ENCODE measurements at places on chromosomes 6 and 20.

DNA sequence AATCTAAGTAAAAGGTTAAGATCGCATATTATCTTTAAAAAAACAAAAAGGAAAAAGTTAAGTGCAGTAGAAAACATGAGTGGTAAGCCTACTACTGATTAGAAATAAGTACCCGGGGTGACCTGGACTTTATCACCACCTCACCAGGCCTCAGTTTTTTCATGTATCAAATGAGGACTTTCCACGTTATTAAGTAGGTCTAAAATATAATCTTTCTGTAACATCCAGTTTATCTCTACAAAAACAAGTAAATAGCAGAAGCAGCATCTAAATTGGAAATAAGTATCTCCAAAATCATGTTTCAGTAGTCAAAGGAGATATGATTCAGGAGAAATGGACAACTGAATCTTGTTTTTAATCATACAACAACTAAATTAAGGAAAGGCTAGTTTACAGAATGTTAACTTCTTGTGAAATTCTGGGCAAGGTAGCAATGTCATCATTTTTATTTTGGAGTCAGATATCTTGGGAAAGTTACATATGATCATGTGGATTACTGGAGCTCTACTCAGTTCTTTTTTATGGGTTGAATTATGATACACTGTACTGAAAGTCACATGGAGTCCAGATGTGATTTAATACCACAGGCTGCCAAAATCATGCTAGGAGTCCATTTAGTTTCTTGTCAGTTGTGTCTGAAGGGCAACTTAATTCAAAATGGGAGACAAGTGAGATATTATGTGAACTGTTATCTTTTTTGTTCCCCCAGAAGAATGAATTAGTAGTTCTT, 114.7 kb upstream of the PRL start:
- DNase-seq: no peak

GRCh38 chr20:63937596-63937995, 18.6 kb downstream of the UCKL1 start:
- DNase-seq: no peak

DNA sequence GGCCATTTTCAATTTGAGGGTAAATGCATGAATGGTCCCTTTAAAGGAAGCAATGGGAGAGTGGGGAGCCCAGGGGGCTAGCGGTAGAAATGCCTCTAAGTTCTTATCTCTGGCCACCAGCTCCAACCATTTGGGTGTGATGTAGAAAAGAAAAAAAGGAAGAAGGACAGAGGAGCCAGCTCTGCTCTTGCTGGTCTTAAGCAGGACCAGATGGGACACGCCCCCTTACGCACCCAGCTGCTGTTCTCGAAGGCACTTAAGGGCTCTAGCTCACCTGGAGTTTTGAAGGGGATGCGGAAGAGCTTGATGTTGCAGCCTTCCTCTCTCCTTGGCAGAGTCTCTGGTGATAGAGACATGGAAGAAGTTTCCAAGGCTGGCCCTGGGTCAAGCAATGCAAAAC, 59.5 kb upstream of the RNF144B start:
- no peak for DNase-seq

DNA sequence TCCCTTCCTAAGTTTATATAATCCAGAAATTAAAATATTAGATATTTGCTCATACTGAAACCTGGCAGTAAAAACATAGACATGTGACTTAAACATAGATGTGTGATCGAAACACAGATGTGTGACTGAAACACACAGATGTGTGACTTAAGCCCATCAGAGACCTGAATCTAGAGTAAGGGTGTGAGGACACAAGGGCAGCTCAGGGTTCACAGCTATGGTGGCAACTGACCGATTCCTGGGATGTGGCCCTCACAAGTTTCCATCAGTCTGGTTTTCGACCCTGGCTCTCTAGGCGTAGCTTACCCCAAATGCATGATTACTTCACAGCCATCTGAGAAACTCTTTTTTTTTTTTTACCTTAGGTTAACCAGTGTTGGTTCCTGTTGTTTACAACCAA, 137.0 kb downstream of the NRN1 start:
- no peak for DNase-seq

- DNase-seq: no peak
Measured at GRCh38 chr6:356828-357251, 34.7 kb upstream of the IRF4 start.

DNA sequence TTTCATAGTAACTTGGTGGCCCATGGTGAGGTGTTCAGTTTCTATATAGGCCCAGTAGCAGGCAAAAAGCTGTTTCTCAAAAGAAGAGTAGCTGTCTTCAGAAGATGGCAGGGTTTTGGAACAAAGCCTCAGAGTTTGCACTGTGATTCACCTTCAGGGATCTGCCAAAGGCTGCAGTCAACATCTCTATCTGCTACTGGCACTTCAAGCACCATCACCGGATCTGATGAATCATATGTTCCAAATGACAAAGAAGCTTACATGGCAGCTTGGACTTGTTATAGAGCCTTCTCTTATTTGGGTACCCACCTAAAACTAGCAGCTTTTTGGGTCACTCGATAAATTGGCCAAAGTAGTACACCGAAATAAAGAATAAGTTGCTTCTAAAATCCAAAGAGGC, 39.5 kb downstream of the PKIB start:
- no peak for DNase-seq

DNA sequence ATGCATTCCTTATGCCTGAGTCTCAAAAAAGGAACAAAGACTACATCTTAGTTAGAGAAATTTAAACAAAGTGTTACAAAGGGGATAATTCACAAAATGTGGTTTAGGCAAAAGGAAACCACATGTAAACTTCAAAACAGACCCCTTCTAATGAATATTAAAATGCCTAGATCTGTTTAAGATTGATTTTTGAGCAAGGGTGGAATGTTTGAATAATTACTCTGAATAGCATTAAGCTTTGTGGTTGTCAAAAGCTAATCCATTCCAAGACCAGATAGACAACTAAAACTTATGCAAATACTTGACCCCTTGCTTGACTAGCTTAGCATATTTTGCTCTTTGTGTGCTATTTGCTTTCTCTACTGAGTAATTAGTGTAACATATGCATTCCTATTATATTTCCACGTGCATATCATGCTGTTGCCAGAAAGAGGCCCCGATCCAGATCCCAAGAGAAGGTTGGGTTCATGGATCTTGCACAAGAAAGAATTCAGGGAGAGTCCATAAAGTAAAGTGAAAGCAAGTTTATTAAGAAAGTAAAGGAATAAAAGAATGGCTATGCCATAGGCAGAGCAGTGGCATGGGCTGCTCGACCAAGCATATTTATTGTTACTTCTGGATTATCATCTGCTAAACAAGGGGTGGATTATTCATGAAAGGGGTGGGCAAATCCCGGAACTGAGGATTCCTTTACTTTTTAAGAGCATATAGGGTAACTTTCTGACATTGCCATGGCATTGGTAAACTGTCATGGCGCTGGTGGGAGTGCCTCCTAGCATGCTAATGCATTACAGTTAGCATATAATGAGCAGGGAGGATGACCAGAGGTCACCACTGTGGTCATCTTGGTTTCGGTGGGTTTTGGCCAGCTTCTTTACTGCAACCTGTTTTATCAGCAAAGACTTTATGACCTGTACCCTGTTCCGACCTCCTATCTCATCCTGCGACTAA, 1193.4 kb upstream of the EYS start:
- no peak for DNase-seq

GRCh38 chr6:466564-466963, 75.0 kb downstream of the IRF4 start:
- DNase-seq: no peak

DNA sequence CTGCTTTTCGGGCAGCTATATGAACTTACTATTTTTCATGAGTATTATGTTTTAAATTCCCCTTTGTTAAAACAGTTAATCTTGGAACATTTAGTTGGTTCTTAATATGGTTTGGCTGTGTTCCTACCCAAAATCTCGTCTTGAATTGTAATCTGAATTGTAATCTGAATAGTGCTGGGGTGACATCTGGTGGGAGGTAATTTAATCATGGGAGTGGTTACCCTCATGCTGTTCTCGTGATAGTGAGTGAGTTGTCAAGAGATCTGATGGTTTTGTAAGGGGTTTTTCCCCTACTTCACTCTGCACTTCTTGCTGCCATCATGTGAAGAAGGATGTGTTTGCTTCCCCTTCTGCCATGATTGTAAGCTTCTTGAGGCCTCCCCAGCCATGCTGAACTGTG, 305.4 kb upstream of the MAP3K7 start:
- no peak for DNase-seq

GRCh38 chr6:89975991-89976693, 81.9 kb downstream of the GJA10 start:
- no peak for DNase-seq

DNA sequence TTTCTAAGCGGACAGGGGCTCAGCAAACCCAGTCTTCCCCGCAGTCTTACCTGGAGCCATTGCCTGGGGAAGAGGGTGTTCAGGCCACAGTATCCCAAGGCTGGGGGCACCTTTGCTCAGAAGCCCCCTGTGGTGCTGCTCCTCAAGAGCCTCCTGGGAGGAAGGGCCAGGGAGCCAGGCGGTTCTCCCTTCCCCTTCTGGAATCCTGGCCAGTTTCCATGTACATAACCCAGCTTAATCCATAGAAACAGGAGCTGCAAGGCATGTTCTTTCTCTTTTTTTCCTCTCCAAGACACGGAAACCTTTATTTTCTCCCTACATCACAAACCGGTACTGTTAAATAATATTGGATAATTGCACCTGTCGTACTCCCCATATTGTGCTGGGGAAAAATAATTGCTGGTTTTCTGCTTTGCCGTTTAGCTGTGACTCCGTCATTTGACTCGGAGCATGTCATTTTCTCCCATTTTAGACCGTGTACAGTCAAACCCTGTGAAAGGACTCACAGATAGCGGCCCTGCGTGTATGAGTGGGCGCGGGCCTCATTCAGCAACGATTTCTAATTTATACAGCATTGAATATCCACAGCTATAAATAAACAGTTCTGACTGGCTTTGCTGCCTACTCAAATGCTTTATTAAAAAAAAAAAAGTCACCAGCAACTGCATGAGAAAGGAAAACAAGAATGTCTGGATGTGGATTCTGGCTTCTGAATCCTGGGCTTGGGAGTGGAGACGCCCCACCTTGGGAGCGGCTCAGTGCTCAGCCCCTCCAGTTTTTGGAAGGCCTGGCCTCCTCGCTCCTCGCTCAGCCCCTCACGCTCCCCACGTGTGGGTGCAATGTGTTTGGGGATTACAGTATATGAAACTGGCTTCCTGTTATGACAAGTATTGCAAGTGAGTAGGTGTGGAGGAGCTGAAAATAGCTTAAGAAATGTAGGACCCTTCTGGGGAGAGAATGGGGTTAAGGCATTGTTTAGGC, 67.3 kb downstream of the ADTRP start:
- no peak for DNase-seq

DNA sequence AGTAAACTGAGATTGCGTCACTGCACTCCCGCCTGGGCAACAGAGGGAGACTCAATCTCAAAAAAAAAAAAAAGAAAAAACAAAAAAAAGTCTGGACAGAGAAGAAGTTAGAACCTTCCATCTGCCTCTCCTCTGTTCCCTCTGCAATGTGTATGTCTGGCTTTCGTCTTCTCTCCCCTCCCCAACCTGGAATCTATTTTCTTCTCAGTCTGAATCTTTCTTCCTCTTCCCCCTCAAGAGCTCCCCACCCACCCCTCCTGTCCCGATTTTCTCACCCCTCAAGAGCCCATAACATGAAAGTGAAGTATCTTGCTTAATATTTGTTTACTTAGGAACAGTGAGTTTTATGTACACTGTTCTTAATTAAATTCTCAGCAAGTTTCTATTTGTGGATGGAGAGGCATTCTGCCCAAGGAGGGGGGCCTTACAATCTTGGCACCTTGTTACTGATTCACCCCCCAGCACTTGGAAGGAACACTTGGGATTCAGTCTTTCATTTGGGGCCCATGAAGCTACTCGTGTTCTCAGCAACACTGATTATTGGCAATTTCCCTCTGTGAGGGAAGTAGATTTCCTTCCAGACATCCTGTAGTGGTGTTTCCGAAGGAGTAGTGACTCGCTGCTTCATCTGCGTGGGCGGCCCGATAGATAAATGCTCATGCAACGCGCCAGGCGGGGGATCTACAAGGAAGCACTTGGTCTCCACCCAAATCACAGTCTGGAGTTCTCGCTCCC, 69.3 kb upstream of the SRSF6 start:
- no peak for DNase-seq

GRCh38 chr6:19891451-19891850, 54.3 kb downstream of the ID4 start:
- DNase-seq: no peak

DNA sequence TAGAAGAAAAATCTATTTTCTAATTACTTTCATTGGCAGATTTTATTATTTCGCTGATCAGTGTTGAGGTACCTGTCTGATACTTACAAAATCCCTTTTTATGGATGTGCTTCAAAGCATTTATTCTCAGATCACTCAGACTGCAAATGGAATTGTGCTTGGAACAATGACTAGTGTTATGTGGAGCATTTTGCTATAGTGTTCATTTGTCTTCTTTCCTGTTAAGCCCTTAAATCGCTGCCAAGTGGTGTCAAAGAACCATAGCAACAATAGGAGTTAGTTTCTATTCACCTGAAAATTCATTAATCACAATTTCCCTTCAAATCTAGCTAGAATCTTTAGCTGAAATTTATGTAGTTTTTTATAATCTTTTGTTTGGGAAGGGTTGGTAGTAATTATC, 29.8 kb downstream of the SMPDL3A start:
- DNase-seq: no peak

DNA sequence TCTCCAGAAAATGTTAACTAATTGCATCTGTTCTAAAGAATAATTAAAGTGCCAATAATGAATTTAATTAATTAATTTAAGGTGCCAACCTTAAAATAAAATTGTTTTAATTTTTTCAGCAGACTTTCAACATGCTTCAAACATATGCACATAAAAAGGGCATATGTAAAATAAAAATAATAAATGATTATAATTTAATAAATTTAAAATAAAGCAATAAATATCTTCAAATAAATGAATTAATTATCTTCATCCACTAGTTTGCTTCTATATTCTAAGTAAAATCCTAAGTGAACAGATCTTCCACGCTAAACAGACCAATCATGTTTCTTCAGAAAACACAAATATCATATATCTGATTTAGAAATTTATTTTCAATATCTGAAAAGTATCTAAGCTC, 119.2 kb downstream of the HIVEP2 start:
- DNase-seq: no peak

DNA sequence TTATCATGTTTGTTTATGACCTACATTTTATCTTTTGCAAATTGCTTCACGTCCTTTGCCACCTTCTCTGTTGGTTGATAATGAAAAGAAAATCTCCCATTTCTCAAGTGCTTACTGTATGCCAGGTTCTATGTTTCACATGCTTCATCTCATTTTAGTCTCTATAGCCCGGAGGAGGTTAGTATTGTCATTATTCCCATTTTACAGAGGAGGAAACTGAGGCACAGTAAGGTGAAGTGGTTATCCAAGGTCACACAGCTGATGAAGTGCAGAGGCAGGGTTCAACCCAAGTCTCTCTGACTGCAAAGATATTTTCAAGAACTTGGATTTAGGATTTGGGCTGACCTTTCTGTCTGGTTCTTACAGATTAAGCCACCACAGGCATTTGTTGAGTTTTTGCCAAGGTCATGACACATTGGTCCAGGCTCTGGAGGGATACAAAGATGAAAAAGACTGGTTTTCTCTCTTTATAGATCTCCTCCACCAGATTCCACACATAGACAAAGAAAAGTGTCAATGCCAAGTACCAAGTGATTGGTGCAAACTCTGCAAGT, 20.6 kb downstream of the CNBD2 start:
- no peak for DNase-seq

- no peak for DNase-seq
Measured at GRCh38 chr6:24856901-24857670, 58.4 kb upstream of the ARMH2 start.

Data from esophagus squamous epithelium (tissue), 5 donors.